Calu3 (cell line): ENCODE measurements at places on chromosomes 6 and 20. TPM values are rescaled to one million over a fixed set of nuclear protein-coding genes. Genes with fewer than 3 reads are reported as not detected.

FOXA2 gene
- total RNA-seq, result 1.1 and 2.1 TPM in 2 replicates

CDKAL1 gene
- total RNA-seq, result 37.8 and 39.6 TPM in 2 replicates

PHACTR3 gene
- total RNA-seq, result 10.0 and 12.0 TPM in 2 replicates

RNF182 gene
- total RNA-seq, result 1.1 and 1.6 TPM in 2 replicates

BPI gene
- total RNA-seq, result not detected in 2 replicates

TMEM74B gene
- total RNA-seq, result 0.54 and 0.83 TPM in 2 replicates

ADTRP gene
- total RNA-seq, result 0.54 TPM in 1 of 2 replicates, not detected in the other

AGER gene
- 14.3 and 14.4 TPM in 2 replicates for total RNA-seq

KIF25 gene
- total RNA-seq, result not detected in 2 replicates

DNA sequence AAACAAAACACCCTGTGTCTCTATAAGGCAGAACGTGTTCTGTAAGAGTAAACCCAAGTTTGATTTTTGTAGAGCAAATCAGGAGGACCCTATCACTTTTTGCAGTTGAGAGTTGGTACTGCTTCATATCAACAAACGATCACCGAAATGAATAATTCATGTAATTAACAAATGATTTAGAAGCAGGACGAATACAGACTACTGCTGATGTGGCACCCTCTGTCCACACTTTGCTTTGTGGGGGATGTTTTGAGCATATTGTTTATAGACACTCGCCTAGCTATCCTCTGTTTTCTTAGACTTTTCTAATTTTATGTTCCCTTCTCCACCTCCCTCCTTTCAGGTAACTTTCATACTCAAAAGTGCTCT lies 1.5 kb downstream of the CD2AP start:
- H3K36me3 ChIP-seq, result peaks cover 71% of the 10 kb centered on the region
- no peak for DNase-seq
- peak overlapping the region; percentile 86 for H3K4me3 ChIP-seq
- peaks cover 46% of the 10 kb centered on the region for H3K4me1 ChIP-seq
- H3K27me3 ChIP-seq, result no peaks in the 10 kb centered on the region

GRCh38 chr6:13425943-13426931 lies 61.2 kb downstream of the GFOD1 start:
- no peaks in the 10 kb centered on the region for H3K27me3 ChIP-seq
- H3K4me1 ChIP-seq, result peaks cover 21% of the 10 kb centered on the region
- DNase-seq, result no peak
- H3K27ac ChIP-seq, result no peak overlapping the region
- no peak overlapping the region for H3K4me3 ChIP-seq
- H3K36me3 ChIP-seq, result no peaks in the 10 kb centered on the region

- no peaks in the 10 kb centered on the region for H3K4me1 ChIP-seq
- DNase-seq, result no peak
- H3K36me3 ChIP-seq, result peaks cover 8% of the 10 kb centered on the region
- H3K27me3 ChIP-seq, result no peaks in the 10 kb centered on the region
Observed at GRCh38 chr6:104943781-104944180, 13.1 kb upstream of the LIN28B start.

DNA sequence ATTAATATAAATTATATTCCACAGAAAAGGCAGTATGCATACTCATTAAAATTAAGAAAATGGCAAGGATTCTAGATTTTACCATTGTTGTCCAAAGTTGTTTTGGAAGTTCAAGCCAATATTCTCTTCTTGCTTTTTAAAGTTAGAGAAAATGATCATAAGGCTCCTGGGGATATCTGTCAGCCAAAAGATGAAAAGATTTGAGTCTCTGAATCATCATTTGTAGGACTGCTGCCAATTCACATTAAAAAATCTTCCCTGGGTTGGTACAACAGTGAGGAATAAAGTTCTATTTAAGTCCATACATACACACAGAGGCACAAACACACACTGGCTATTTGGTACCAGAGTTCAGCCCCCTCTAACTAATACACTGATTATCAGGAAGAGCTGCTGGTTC lies 620.1 kb downstream of the COL12A1 start:
- H3K27ac ChIP-seq, result no peak overlapping the region
- no peaks in the 10 kb centered on the region for H3K27me3 ChIP-seq
- no peaks in the 10 kb centered on the region for H3K4me1 ChIP-seq
- H3K4me3 ChIP-seq, result no peak overlapping the region

- H3K36me3 ChIP-seq, result no peaks in the 10 kb centered on the region
- H3K27ac ChIP-seq, result no peak overlapping the region
- peaks cover 15% of the 10 kb centered on the region for H3K27me3 ChIP-seq
- no peak for DNase-seq
Observed at GRCh38 chr6:6058054-6058444, 51.3 kb upstream of the NRN1 start.

DNA sequence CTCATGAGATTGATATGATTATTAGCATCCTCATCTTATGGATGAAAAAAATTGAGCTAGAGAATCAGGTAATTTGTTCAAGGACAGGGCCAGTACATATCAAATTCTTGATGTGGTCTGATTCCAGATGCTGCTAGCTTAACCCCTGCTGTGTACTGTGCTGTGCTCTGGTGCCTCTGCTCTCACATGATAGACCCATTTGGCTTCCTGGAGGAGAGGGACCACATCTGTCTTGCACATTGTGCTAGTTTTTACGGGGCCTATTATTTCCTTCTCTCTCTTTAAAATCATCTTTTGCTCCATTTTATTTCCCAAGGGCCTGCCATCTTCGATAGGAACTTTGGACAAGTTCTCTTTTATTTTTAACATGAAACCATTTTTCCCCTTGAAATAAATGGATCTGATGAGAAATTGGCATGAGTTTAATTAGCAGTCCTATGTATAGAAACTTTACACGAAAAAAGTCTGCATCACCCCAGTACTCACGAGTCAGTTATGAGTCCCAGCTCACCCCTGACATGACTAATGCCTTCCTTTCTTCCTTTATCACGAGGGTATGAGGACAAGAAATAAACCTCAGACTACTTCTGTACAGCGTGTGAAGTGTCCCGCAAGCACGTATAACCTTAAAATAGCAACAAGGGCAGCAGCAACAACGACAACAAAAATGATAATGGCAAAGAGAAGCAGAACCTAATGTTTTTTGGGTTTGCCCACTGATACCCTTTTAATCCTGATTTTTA lies 26.5 kb downstream of the CD109 start:
- no peak overlapping the region for H3K27ac ChIP-seq
- no peaks in the 10 kb centered on the region for H3K27me3 ChIP-seq
- H3K4me3 ChIP-seq, result no peak overlapping the region
- H3K4me1 ChIP-seq, result no peaks in the 10 kb centered on the region
- no peaks in the 10 kb centered on the region for H3K36me3 ChIP-seq

GRCh38 chr6:166862287-166862977 lies 93.9 kb downstream of the RNASET2 start:
- H3K36me3 ChIP-seq, result peaks cover 11% of the 10 kb centered on the region
- no peak overlapping the region for H3K27ac ChIP-seq
- peaks cover 53% of the 10 kb centered on the region for H3K27me3 ChIP-seq
- no peaks in the 10 kb centered on the region for H3K4me1 ChIP-seq
- H3K4me3 ChIP-seq, result peak overlapping the region; percentile 80

DNA sequence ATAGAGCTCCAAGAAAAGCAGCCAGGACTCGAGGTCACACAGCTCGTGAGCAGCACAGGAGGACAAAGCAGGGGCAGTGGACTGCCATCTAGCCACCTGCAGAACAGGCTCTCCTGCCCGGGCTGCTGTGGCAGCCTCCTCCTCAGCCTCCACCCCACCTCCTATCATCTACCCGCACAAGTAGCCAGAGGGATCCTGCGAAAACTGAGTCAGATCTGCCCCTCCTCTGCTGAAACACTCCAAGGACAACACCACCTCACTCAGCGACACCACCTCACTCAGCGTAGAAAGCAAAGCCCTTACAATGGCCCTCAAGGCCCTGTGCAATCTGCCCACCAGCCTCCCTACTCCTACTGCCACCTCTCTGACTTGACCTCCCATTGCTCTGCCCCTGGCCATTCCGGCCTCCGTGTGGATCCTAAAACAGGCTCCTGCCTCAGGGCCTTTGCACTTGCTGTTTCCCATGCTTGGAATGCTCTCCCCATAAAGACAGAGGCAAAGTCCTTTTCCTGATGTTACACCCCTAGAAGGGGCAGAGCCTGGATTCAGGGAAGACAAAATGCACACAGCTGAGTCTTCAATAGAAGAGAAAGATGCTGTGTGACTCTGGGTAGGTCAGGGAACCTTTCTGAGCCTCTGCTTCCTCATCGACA lies 19.3 kb downstream of the PREX1 start:
- no peak overlapping the region for H3K27ac ChIP-seq
- no peaks in the 10 kb centered on the region for H3K4me1 ChIP-seq
- no peak for DNase-seq
- H3K4me3 ChIP-seq, result no peak overlapping the region
- H3K36me3 ChIP-seq, result no peaks in the 10 kb centered on the region

- H3K4me3 ChIP-seq, result no peak overlapping the region
- no peaks in the 10 kb centered on the region for H3K4me1 ChIP-seq
- no peak overlapping the region for H3K27ac ChIP-seq
- no peak for DNase-seq
Observed at GRCh38 chr6:1438471-1438881, 49.1 kb downstream of the FOXF2 start.

DNA sequence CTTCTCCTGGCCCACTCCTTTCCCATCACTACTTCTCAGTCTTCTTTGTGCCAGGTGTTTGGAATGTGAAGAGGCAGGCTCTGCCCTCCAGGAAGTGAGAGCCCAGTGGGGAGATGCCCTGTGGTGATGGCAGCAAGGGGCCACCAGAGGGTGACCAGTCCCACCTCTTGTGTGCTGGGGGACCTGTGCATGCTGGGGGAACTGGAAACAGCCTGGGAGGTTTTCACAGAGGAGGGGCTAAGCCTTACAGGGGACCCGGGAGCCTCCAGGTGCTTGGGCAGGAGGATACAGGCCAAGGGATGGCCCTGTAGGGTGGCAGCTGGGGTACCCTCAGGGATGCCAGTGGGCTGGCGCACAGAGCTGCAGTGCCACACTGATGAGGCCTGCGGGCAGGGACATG lies 72.3 kb downstream of the RAMACL start:
- H3K4me3 ChIP-seq, result no peak overlapping the region
- peaks cover 12% of the 10 kb centered on the region for H3K36me3 ChIP-seq
- no peak overlapping the region for H3K27ac ChIP-seq
- H3K27me3 ChIP-seq, result no peaks in the 10 kb centered on the region
- H3K4me1 ChIP-seq, result peaks cover 36% of the 10 kb centered on the region

DNA sequence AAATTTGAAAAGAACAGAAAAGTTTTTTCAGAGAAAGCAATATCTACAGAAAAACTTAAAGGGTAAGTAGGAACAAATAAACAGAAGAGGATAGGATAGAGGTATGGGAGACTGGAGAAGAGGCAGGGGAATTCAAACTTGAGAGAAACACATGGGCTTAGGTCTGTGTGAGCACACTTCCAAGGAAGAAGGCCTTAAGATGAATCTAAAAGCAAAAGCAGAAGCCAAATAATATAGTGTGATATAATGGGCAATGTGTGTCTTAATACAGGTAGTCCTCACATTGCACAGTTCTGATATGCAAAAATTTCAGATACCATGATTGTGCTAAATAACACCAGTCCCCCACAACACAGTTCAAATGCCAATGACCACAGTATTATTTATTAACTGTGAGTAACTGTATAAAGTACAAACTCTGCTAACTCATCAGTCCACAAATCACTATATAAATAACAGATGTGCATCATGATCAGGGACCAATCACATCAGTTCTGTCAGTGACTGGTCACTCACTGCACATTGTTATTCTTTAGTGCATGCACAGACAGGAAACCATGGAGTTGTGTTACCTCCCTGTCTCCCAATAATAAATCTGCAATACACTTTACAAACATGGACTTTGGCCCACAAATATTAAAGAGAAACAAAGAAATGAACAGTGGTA lies 18.6 kb downstream of the SNX14 start:
- DNase-seq, result peak; percentile 4
- H3K36me3 ChIP-seq, result peaks cover 2% of the 10 kb centered on the region
- H3K27ac ChIP-seq, result peak overlapping the region; percentile 6
- peaks cover 4% of the 10 kb centered on the region for H3K4me1 ChIP-seq
- H3K4me3 ChIP-seq, result no peak overlapping the region

DNA sequence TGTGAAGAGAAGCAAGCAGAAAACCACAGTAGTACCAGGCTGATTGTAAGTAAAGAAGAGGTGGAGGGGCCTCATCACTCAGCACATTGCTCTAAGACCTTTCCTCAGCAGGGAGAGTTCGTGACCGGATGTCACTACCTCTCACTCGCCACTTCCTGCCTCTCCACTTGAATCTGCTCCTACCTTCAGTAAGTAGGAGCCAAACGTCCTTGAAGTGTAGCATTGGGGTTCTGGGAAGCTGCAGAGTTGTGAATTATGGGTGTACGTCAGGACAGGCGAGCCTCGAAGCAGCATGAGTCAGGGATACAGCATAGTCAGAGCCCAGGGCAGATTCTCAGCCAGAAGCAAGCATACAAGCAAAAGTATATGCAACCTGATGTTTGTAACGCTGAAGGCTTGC lies 224.9 kb downstream of the PHACTR1 start:
- H3K36me3 ChIP-seq, result no peaks in the 10 kb centered on the region
- no peak overlapping the region for H3K4me3 ChIP-seq
- no peaks in the 10 kb centered on the region for H3K4me1 ChIP-seq
- H3K27ac ChIP-seq, result no peak overlapping the region
- H3K27me3 ChIP-seq, result peaks cover 43% of the 10 kb centered on the region

GRCh38 chr6:138885156-138885819 lies 89.4 kb downstream of the ECT2L start:
- no peak overlapping the region for H3K4me3 ChIP-seq
- H3K36me3 ChIP-seq, result no peaks in the 10 kb centered on the region
- no peaks in the 10 kb centered on the region for H3K4me1 ChIP-seq
- no peak for DNase-seq
- H3K27me3 ChIP-seq, result no peaks in the 10 kb centered on the region

GRCh38 chr6:150770637-150771036 lies 94.9 kb upstream of the MTHFD1L start:
- H3K36me3 ChIP-seq, result no peaks in the 10 kb centered on the region
- H3K4me3 ChIP-seq, result no peak overlapping the region
- no peak overlapping the region for H3K27ac ChIP-seq
- H3K27me3 ChIP-seq, result no peaks in the 10 kb centered on the region

DNA sequence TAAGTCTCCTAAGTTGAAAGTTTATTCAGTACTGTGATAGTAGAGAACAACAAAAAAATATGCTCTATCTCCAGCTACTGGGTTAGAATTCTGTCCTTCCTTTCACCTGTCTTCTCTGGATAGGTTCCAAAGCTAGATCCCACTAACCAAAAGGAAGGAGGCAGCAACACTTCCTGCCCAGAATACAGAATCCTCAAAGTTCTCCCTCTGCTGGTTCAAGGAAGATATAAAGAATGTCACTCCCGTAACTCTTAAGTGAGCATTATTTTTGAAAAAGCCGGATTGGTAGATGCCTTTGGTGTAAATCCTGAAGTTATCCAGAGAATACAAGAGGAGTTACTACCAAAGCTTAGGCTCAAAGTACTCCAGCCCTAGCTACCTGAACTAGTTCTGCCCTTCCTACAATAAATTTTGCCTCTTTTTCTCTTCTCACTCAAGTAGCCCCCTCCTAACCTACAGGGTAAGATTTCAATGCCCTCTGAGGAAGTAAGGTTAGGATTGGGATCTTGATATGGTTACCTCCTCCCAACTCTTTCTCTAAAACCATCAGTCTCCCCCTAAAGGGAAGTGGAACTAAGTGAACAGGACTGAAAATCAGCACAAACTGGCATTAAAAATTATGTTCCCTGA lies 26.0 kb upstream of the CRIP3 start:
- DNase-seq, result peak; percentile 55
- H3K4me1 ChIP-seq, result peaks cover 18% of the 10 kb centered on the region
- H3K27me3 ChIP-seq, result no peaks in the 10 kb centered on the region
- H3K4me3 ChIP-seq, result no peak overlapping the region
- no peak overlapping the region for H3K27ac ChIP-seq

- H3K27ac ChIP-seq, result no peak overlapping the region
- H3K27me3 ChIP-seq, result peaks cover 14% of the 10 kb centered on the region
Observed at GRCh38 chr6:73250016-73250415, 13.0 kb downstream of the KHDC1 start.

- DNase-seq, result no peak
- H3K27ac ChIP-seq, result no peak overlapping the region
- H3K27me3 ChIP-seq, result no peaks in the 10 kb centered on the region
Observed at GRCh38 chr6:72094506-72094905, 208.2 kb downstream of the RIMS1 start.
